ENCODE measurements at places on chromosomes 12 and 14. TPM values are rescaled to one million over a fixed set of nuclear protein-coding genes. Genes with fewer than 3 reads are reported as not detected.

The CLEC9A gene
- total RNA-seq: not detected

The KLRD1 gene
- 0.26 TPM for total RNA-seq

The NEUROD4 gene
- total RNA-seq: not detected

The CDK2 gene
- 6.8 TPM for total RNA-seq

The BDKRB2 gene
- total RNA-seq: 6.5 TPM

The TPCN1 gene
- total RNA-seq: 9.0 TPM

The OR10A7 gene
- total RNA-seq: not detected

The WSCD2 gene
- total RNA-seq: not detected

The MORN3 gene
- 0.79 TPM for total RNA-seq

The FOXA1 gene
- 5.3 TPM for total RNA-seq

The SLC5A8 gene
- total RNA-seq: not detected

The DPPA3 gene
- total RNA-seq: not detected

The TCP11L2 gene
- total RNA-seq: 43.9 TPM

The SMIM41 gene
- 0.13 TPM for total RNA-seq

The PPP4R4 gene
- total RNA-seq: 23.8 TPM

The IFI27 gene
- 20.5 TPM for total RNA-seq

The SLC39A2 gene
- total RNA-seq: 0.26 TPM

The SLC6A12 gene
- total RNA-seq: not detected

The GRIP1 gene
- total RNA-seq: 28.0 TPM

The FAM186B gene
- total RNA-seq: 0.26 TPM

The CLEC1B gene
- total RNA-seq: not detected

The C12orf54 gene
- 0.53 TPM for total RNA-seq

The MGST1 gene
- total RNA-seq: 87.7 TPM

The SDR9C7 gene
- total RNA-seq: 4.9 TPM

The PAN2 gene
- total RNA-seq: 20.5 TPM
